Activated CD4-positive, alpha-beta T cell treated with anti-CD3 and anti-CD28 coated beads, Interleukin-2, amount 10 ng/mL, durations not matched to agents 7 days and 5 days (primary cell): ENCODE measurements at places on chromosomes 6 and 20.

DNA sequence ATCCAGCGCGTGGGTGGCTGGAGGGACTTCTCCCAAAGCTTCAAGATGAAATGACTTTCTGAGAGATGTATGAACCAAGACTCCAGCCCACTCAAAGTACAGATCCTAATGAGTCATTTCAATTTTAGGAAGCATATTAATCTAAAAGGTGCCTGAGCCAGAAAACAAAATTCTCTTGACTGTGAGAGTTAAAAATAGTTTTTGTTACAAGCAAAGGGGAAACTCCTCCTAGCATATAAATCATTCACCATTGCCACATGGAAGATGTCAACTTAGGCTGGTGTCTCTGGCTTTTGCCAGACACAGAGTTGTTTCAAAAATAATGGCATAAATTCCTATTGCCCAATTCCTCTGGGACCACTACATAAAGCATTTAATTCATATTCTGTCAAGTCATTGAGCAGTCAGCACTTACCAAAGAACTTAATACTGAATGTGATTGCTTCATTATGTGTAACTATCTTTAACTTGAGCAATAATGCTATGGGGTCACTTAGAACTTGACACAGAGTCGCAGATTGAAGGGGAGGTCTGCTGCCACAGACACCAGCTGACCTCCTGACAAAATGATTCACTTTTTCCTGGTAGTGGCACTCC, 280.6 kb downstream of the SLC35F1 start:
- DNase-seq: no peak

DNA sequence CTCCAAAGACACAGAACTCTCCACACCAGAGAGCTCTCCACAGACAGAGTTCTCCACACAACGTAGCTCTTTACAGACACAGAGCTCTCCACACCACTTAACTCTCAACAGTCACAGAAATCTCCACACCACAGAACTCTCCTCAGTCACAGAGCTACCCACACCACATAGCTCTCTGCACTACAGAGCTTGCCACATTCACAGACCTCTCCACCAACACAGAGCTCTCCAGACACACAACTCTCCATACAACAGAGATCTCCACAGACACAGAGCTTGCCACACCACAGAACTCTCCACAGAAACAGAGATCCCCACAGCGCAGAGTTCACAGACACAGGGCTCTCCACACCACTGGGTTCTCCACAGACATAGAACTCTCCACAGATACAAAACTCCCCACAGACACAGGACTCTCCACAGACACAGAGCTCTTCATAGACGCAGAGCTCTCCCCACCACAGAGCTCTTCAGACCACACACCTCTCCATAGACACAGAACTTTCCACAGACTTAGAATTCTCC, 52.5 kb downstream of the ERMARD start:
- no peak for DNase-seq

DNA sequence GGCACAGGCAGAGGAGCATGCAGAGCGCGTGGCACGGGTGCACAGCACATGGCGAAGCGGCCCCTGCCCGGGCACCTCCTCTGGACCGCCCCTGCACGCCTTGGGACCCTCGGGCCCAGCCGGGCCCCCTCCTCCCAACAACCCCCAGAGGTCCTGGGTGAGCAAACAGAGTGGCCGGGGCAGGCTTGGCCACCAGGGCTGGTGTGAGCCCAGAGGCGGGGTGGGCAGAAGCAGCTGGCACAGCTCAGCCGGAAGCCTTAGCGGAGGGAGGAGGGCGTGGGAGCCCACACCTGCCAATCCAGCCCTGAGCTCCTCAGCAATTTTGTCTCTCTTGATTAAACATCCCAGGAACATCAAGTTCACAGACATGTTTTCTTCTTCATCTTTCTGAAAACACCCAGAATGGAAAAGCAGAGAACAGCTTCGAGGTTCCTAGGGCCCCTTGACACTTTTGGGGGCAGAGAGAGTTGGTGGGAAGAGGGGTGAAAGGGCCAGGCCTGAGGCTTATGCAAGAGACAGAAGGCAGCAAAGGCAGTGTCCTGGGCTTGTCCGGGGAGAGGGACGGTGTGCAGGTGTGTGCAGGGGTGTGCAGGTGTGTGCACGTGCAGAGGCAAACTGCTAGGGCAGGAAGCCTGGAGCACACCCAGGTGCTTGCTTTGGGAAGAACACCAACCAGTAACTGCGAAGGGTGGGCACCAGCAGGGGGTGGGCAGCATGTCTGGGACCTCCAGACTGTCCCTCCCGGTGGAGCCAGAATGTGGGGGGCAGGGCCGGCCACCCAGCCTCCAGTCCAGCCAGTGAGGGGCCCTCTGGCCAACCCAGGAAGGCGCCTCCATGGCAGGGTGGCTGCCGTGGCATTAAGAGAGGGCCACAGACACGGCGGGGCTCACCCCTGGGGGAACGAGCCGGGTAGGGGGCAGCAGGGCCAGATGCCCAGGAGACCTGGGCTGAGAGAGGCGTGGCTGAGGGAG, 4.8 kb downstream of the HRH3 start:
- no peak for DNase-seq

- DNase-seq: no peak
Observed at GRCh38 chr6:160347259-160348222, 637 bp upstream of the SLC22A3 start.

DNA sequence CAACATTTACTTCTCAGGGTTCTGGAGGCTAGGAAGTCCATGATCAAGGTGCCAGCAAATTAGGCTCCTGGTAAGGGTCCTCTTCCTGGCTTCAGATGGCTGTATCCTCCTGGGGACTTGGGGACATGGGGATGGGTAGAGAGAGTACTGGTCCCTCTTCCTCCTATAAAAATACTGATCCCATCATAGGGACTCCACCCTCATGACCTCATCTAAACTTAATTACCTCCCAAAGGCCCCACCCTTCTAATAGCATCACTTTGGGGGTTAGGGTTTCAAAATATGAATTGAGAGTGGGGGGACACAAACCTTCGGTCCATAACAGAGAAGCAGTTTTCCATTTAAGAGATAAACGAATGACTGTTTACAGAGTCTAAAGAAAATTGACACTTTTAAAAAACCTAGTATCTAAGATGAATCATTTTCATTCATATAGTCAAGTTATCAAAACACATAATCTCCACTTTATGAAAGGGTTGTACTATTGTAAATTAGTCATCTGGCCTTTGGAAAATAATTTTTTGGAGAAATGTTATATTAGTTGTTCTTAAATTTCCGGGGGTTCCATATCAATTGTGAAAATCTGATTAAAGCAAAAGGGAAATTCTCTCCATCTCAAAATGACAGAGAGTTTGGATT, 33.5 kb downstream of the ELOVL5 start:
- DNase-seq: no peak

DNA sequence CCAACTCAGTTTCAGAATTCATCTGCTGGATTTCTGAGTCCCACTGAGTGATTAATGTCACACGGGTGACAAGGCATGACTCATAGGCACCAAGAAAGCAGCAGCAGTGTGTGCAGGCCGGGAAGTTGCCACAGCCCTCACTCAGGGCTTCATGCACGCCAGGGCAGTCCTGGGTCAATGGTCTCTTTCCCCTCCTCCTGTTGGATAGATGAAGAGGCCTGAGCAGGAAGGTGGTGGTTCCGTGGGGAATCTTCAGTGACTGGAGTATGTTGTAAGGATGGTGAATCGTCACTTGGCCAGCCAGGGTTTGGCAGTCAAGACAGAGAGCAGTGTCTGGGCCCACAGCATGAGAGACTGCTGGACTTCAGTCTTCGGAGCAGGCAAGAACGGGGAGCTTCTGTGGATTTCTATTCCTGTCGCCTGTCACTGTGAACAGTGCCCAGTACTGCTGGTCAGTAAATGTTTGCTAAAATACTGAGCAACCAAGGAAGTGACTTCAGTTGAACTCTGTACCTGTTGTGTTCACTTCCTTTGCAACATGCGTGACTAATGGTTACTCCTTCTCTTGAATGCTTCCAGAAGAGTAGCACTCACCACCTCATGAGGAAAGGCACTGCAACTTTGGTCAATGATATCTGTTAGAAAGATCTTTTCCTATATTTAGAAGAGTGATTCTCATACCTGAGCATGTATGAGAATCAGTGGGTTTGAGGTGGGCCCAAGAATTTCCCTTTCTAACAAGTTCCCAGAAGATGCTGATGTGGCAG, 62.0 kb upstream of the CD93 start:
- DNase-seq: peak; percentile 19
